Effector memory CD4-positive, alpha-beta T cell (primary cell): ENCODE measurements at places on chromosomes 16 and 17.

GRCh38 chr16:49277766-49278566 is 3.7 kb downstream of the CBLN1 start:
- no peak overlapping the region for H3K4me3 ChIP-seq
- peaks cover 8% of the 10 kb centered on the region for H3K27me3 ChIP-seq
- no peak for DNase-seq
- H3K4me1 ChIP-seq = no peaks in the 10 kb centered on the region

- no peaks in the 10 kb centered on the region for H3K27me3 ChIP-seq
- H3K4me3 ChIP-seq = no peak overlapping the region
- H3K27ac ChIP-seq = no peak overlapping the region
- no peaks in the 10 kb centered on the region for H3K36me3 ChIP-seq
- no peaks in the 10 kb centered on the region for H3K4me1 ChIP-seq
Measured at GRCh38 chr16:54098247-54098646, 188.3 kb downstream of the IRX3 start.

GRCh38 chr17:2238432-2239169 is 65.0 kb downstream of the SMG6 start:
- H3K36me3 ChIP-seq = peaks cover 54% of the 10 kb centered on the region
- no peaks in the 10 kb centered on the region for H3K27me3 ChIP-seq
- DNase-seq = no peak
- no peak overlapping the region for H3K4me3 ChIP-seq

DNA sequence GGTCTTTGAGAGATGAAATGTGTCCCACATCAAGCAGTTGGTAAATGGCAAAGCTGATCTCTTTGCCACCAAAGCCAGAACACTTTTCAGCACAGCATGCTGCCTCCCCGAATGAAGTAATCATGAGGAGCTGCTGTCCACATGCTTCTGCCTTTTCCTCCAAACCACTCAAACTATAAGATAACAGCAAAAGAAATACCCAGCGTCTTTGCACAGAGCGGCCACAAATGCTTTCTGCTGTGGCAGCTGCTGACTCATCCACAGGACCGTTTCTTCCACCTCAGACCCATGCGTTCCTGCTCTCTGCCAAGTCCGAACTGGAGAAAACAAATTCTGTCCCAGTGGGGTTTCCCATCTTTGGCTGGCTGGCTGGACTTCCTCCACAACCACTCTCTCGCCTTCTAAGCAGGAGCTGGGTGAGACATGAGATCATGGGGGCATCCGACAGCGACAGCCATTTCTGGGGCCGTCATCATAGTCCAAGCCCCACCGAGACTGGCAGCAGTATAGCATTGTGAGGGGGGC is 27.1 kb downstream of the TBC1D3B start:
- H3K27me3 ChIP-seq = no peaks in the 10 kb centered on the region
- no peak overlapping the region for H3K27ac ChIP-seq
- DNase-seq = no peak
- no peaks in the 10 kb centered on the region for H3K4me1 ChIP-seq

GRCh38 chr17:78798695-78799559 is 16.9 kb upstream of the CYTH1 start:
- peaks cover 68% of the 10 kb centered on the region for H3K36me3 ChIP-seq
- no peaks in the 10 kb centered on the region for H3K27me3 ChIP-seq
- H3K4me1 ChIP-seq = peaks cover 27% of the 10 kb centered on the region
- no peak overlapping the region for H3K4me3 ChIP-seq
- no peak for DNase-seq

GRCh38 chr16:5002699-5003143 is 31.0 kb downstream of the NAGPA start:
- H3K4me1 ChIP-seq = no peaks in the 10 kb centered on the region
- H3K27me3 ChIP-seq = peaks cover 3% of the 10 kb centered on the region
- H3K36me3 ChIP-seq = no peaks in the 10 kb centered on the region
- no peak overlapping the region for H3K27ac ChIP-seq
- no peak overlapping the region for H3K4me3 ChIP-seq
- DNase-seq = no peak

- no peaks in the 10 kb centered on the region for H3K4me1 ChIP-seq
- H3K4me3 ChIP-seq = no peak overlapping the region
- no peak for DNase-seq
- H3K27ac ChIP-seq = no peak overlapping the region
- H3K27me3 ChIP-seq = no peaks in the 10 kb centered on the region
- no peaks in the 10 kb centered on the region for H3K36me3 ChIP-seq
Measured at GRCh38 chr16:63195336-63195735, 1159.1 kb upstream of the CDH8 start.

GRCh38 chr16:14196011-14196410 is 124.9 kb downstream of the MRTFB start:
- H3K27me3 ChIP-seq = no peaks in the 10 kb centered on the region
- H3K27ac ChIP-seq = no peak overlapping the region
- no peak overlapping the region for H3K4me3 ChIP-seq
- H3K4me1 ChIP-seq = no peaks in the 10 kb centered on the region
- DNase-seq = no peak
